Stromal cell of bone marrow (primary cell): ENCODE measurements at places on chromosomes 7 and 10.

DNA sequence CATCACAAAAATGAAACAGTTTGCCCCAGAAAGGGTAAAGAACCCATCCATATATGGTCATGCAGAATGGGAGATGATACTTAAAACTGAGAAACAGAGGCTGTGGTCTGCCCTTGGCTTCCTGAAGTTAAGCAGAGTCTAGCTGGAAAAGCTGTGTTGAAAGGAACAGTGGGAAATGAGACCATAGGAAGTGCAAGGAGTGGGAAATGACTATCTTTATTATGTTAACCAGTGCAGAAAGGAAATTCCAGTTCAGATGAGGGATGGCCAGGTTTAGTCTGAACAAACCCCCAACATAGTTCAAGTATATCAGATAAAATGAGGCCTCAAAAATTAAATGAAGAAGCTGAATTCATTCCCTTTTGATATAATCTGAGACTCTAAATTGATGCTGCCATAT lies 112.2 kb upstream of the TARP start:
- DNase-seq: no peak

DNA sequence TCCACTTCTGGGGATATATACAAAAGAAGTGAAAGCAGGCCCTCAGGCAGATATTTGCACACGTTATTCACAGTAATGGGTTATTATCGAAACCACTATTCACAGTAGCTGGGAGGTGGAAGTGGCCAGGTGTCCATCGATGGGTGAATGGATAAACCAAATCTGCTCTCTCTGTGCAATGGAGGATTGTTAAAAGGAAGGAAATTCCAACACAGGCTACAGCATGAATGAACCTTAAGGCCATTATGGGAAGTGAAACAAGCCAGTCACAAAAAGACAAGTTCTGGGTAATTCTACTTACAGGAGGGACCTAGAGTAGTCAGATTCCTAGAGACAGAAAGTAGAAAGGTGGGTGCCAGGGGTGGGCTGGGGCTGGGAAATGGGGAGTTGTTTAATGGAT lies 48.5 kb upstream of the BHLHA15 start:
- no peak for DNase-seq

GRCh38 chr7:18202315-18203045 lies 174.8 kb upstream of the PRPS1L1 start:
- DNase-seq: no peak

GRCh38 chr10:34574353-34574934 lies 240.7 kb downstream of the PARD3 start:
- no peak for DNase-seq

DNA sequence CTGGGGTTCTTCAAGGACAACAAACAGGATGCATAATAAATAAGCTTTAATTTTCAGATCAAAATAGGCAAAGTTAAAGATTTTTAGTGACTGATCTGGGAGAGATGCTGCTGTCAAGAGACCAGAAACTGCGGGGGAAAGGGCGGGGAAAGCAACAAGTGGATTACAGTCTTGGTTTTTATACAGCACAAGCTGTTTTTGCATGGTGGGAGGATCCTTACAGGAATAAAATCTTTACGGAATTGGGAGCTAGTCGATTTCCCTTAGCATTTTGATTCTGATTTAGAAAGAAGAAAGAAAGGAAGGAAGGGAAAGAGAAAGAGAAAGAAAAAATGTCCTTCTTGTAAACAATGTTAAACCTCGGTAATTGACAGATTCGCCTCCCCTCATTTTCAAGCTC lies 242.3 kb upstream of the SP8 start:
- DNase-seq: no peak

DNA sequence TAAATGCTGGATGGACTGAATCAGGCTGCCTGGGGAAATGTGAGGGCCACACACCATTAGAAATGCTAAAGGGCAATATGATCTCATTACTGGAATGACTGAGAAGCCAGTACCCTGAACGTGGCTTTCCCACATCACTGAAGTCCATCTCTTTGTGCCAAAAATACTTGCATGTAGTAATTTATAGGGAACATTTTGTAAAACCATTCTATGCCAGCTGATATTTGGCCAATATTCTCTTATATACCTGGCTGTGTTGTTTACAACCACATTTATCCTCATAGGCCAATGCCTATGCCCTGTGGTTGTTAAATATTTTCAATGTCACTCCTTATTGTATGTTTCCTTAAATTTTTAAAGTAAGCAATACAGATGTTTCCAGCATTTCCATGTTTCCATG lies 111.6 kb downstream of the C10orf90 start:
- DNase-seq: no peak

- DNase-seq: peak; percentile 83
Measured at GRCh38 chr7:121016966-121017365, 28.5 kb downstream of the CPED1 start.

DNA sequence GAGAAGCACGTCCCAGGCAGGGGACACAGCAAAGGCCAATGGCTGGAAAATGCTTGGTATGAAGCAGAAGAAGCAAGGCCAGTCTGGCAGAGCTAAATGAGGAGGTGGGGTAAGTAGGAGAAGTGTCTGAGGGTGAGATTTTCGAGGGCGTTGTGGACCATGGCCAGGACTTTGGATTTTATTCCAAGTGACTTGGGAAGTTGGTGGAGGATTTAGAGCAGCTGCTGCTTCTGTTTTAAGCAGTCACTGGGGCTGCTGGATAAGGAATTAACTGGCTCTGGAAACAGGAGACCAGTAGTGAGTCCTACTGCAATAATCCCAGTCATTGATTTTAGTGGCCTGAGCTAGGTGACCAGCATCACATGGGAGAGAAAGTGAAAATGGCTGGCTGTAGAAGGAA lies 67.6 kb upstream of the GSDME start:
- no peak for DNase-seq
